ENCODE measurements at places on chromosomes 3 and 15.

DNA sequence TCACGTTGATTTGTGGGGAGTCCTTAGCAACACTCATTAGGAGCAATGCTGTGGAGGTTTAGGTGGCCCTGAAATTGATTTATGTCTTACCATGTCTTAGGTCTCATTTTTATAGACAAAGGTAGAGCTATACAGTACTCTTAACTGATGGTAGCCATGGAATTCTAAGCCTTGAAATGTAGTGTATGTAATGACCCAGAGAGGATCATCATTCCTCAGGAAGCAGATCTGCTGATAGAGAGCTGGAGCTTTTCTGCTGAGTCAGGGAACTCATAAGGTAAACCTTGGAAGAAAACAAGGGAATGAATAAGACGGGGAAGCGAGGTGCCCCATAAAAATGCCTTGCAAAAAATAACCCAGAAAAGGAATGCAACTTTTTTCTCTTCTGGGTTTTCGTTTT, 34.0 kb upstream of the ZNF639 start:
- no peak for DNase-seq

GRCh38 chr15:70351941-70352774, 254.4 kb upstream of the TLE3 start:
- DNase-seq, result no peak

DNA sequence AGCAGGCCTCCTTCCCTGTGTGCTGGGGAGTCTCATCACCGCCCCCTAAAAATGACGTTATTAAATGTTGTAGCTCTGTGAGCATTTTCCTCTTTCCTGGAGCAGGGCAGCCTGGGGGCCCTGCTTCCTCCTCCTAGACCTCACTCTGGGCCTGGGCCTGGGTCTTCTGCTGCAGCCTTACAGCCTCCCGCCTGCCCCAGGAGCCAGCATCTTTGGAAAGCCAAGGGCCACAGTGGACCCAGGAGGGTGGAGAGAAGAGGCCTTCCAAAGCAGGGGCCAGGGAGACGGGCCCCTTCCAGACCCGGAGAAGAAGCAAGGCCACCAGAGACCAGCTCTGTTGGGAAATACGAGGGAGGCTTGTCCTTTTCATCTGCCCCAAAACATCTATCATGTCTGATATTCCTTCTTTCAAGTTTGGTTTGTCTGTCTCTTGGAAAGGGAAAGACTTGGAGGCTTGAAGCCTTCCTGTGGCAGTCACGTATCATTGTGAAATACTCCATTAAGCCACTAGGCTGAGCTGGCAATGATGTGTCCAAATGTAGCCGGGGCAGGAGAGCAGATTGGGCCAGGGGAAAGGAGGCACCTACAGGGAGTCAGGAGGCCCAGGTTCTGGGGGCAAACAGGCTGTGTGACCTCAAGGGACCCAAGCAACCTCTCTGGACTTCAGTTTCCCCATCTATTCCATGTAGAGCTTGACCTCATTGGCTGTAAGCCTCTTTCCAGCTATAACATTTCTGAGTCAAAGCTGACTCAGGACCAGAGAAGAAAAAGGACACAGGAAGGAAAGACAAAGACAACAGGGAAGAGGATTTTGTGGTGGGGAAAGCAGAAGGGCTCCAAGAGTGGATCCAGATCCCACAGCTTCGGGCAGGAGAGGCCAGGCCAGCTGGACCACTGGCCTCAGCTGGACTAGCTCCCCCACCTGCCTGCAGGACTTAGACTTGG, 31.1 kb downstream of the CYP11A1 start:
- DNase-seq, result no peak

- no peak for DNase-seq
Measured at GRCh38 chr15:31439328-31439727, 112.7 kb downstream of the KLF13 start.

- no peak for DNase-seq
Measured at GRCh38 chr3:34132069-34132692, 333.8 kb downstream of the PDCD6IP start.

GRCh38 chr3:69463531-69463930, 77.6 kb upstream of the FRMD4B start:
- no peak for DNase-seq

DNA sequence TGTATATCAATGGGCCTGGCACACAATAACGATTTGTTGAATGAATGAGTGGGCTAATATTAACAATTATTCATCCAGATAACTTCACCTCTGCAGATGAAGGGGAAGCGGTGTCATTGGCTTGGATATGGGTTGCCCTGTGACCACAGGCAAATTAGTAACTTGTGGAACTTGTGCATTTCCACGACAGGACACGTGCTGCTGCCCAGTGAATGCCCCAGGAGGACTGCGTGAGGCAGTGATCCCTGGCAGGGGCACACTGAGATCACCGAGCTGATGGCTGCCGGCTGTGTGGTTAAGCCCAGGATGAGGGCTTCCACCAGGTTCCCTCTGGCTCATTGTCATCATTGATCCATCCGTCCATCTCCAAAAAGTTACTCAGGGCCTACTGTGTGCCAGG, 84.1 kb upstream of the HACD2 start:
- DNase-seq, result no peak

DNA sequence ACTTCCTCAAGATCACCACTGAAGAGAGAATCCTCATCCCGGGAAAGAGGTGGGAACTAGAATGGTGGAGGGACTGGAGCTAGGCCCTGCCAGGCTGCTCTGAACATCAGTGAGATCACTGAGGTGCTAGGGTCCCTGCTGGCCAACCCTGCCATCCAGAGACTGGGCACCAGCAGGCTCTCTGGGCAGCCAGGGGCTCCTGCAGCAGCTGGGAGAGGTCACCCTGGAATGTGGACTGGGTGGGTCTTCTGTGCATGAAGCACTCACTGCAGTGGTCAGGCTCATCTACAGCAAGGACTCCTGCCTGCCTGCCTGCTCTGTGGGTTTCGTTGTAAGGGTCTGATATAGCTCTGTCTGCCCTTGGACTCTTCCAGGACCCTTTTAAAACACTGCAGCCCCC, 24.9 kb downstream of the ALS2CL start:
- peak; percentile 5 for DNase-seq

DNA sequence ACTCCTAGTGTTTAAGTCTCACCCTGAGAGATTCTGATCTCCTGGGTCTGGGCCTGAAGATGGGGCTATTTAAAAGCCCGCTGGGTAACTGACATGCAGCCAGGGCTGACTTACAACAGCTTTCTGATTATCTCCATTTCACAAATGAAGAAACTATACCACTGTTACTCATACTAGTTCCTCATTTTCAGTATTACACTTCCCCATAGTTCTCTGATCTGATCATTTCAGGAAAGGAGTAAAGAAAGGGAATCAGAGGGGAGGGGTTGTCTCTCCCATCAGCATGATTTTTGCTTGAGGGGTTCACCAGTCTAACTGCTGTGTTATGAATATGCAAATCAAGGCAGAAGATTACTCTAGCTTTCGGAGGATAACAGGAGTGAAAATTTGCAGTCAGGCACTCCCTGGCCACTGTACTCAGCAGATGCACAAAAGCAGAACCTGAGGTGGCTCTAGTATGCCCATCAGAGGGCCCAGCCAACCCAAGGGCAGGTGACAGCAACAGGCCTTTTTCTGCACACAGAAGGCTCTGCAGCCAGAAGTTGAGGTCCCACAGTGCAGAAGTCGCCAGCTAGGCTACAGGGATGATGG, 59.4 kb downstream of the DAPK2 start:
- no peak for DNase-seq

DNA sequence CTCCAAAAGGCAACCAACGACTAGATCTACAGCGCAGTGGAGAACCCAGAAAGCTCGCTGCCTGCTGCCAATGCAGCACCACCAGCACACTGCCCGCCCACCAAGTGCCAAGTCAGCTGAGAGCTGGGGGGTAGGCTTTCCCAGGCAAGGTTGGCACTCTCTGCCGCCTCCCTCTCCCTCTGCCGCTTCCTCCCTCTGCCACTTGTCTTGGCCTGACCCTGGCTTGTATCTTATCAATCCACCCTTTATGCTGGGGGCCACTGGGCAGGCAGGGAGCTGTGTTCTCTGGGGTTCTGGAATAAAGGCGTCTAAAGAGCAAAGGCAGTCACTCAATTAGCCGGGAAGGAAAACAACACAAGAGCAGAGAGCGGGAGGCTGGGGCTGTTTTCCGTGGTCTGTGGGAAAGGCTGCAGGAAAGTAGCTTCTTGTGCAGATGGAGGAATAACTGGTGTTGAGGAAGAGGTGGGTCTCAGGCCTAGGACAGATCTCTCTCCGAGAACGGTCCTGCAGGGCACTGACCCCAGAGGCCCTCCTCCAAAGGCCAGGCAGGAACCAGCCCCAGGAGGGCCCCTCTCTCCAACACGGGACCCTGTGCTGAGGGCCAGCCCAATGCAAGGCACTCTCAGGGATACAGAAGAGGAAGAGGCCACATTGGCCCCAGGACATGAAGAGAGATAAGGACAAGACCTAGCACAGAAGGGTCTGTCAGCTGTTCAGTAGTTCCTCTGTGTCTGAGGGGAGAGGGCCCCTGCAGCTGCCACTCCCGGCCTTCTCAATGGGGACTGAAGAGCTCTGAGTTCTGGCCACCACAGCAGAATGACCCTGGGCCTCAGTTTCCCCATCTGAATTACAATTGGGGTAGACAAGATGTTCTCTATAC, 30.8 kb downstream of the ACSBG1 start:
- DNase-seq, result no peak

- DNase-seq, result peak; percentile 34
Measured at GRCh38 chr15:85831415-85832113, 36.8 kb upstream of the KLHL25 start.

- no peak for DNase-seq
Measured at GRCh38 chr15:99997112-99997651, 263.9 kb upstream of the LYSMD4 start.

DNA sequence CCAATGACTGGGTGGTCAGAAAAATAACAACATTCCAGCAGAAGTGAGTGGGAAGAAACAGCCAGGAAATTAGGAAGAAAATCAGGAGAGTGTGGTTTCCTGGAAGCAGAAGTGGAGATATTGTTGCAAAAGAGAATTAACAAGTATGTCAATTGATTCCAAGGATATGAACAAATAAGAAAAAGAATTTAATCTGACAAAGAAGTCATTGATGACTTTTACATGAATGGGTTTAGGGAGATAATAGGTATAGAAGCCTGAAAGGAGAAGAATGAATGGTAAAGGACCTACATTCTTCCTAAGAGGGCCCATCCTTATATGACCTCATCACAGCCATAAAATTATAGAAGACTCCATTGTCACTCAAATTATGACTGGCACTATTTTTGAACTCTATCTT, 1440.1 kb downstream of the OTOL1 start:
- no peak for DNase-seq

DNA sequence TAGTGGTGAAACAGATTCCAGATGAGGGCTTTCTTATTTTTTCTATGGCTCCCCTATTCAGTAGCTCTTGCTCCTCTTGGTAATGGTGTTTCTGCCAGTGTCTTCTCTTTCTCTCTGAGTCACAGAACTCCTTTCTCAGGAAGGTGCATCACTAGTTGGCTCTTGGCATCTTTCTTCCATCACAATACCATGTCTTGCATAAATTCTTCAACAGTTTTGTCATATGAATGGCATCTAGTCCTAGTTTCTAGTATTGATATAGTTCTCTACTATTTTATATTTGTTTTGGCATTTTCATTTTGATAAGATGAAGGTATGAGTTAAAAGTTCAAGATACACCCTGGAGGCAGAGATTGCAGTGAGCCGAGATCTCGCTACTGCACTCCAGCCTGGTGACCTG, 51.0 kb downstream of the REC114 start:
- DNase-seq, result no peak

DNA sequence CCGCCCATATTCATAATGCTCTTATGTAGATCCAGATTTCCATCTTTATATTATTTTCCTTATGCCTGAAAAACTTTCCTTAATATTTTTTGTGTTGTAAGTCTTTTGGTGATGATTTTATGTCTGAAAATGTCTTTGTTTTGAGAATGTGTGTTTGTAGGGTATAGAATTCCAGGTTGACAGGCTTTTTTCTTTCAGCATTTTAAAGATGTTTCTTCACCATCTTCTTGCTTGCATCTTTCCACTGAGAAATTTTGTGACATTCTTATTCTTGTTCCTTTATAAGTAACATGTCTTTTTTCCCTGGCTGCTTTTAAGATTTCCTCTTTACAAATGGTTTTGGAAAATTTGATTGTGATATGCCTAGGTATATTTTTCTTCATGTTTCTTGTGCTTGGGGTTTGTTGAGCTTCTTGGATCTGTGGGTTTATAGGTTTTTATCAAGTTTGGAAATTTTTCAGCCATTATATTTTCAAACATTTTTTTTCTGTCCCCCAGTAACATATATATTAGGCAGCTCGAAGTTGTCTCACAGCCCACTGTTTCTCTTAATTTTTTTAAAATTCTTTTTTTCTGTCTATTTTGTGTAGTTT, 27.1 kb upstream of the SLC22A13 start:
- DNase-seq, result no peak

DNA sequence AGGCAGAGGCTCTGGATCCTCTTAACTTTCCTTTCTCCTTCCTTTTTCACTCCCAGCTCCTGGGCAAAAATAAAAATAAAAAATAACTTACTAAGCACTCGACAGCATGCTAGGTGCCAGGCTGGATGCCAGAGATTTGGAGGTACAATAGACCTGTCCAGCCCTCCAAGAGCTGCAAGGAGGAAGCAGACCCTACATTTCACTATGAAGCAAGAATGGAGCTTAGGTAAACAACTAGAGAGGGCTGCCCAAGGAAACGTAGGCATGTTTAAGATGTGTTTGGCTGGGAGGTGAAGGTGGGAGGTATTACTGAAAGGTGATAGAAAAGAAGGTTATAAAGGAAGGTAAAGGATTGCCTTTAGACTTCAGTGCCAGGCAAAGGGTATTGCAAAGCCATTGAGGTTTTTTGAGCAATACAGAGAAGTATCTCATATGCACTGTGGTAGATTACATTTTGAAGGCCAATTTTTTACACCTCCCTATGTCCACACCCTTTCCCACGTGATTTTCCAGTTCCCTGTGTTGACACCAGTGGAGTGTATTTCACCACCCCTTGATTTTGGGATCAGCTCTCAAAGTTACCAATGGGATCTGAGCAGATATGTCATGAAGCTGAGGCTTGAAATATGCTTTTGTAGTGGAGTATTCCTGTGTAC, 69.1 kb downstream of the DCLK3 start:
- no peak for DNase-seq

- DNase-seq, result no peak
Measured at GRCh38 chr3:193827871-193828270, 234.9 kb downstream of the OPA1 start.

DNA sequence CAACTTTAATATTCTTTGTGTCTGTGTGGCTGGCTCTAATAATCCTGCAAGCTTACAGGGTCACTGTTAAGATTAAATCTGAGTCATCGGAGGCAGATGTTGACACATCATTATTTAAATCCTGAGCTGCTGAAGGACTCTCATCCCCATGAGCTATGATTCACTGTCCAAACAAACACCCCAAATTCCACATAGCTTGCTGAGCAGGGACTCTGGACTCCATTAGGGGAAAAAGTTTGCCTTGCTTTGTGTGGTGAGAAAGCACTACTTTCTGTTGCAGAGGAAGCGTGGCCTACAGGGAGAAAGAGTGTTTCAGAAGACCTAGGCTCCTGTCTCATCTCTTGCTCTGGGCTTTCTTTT, 213.7 kb downstream of the PDCD6IP start:
- no peak for DNase-seq

DNA sequence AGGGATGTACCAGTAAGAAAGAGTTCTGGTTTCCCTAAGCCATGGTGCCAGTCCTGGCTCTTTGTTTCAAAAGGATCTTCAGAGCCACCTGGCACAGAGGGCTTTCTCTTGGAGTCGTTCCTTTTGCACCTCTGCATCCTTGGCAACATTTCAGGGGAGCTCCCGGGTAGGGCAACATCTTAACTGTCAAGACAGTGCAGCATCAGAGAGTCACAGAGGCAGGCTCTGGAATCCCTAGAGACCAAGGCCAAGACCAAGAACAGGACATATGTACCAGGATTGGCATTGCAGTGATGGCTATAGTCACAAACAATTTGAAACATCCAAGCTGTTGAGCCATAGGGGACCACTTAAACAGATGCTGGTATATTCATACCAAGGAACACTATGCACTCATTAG, 129.4 kb upstream of the ADPGK start:
- DNase-seq, result no peak
